ENCODE measurements at places on chromosomes 7 and 10. TPM values are rescaled to one million over a fixed set of nuclear protein-coding genes. Genes with fewer than 3 reads are reported as not detected.
A peak's percentile ranks its signal among the peaks of the same experiment; 100 is the strongest.

DNA sequence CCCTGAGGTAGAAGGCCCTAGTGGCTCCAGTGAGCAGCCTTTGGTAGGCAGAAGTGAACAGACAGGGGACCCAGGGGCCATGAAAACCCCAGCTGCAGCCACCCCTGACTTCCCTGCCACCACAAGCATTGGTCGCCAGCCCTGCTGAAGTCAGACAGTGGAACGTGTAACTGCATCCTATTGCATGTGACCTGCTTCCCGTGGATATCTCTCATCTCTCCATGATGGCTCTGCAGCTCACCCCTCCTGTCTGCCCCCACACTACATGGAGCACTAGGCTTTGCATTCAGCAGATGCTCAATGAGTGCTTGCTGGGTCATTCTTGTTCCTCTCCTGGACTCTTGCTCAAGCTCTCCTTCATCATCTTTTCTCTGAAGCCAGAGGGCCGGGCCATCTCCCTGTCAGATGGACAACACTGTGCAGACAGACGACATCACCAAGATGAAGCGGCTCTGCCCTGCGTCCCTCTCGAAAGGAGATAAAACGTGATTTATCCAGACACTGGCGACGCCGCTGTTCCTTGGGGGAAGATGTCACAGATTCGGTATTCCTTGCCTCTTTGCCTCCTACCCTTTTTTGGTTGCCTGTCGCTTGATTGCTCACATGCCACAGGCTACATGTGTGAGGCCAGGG, 117.5 kb downstream of the SH3PXD2A start:
- DNase-seq: no peak

- no peak for DNase-seq
Measured at GRCh38 chr10:474946-475345, 214.5 kb downstream of the DIP2C start.

DNA sequence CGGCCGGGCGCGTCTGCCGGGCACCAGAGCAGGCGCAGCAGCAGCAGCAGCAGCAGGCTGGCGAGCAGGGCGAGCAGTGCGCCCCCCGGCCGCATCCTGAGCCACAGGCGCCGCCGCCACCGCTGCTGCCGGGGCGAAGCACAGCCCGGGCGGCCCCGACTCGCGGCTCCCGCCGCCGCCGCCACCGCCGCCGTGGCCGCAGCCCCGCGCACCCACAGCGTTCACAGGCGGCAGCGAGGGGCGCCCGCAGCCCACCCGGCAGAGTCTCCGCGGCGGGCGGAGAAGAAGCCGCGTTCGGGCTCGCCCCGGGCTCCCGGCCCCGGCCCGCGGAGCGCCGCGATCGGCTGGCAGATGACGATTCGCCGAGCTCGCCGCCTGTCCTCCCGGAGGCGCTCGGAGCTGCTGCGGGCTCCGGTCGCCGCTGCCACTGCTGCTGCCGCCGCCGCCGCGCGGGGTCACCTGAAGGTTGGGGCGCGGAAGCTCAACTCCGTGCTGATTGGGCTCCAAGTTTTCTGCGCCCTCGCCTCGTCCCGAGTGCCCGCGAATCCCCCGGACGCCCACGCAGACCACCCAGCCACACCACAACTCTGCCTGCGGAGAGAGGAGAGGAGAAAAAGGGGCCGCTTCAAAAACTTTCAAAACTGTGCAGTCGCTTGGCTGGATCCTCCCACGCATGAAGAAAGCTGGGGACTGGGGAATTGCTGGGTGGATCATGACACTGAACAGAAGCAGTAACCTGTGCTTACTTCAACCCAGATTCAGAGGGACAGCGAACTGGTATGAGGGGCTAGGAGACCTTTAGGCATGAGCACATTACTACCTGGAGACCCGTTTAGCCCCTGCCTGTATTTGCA, at the start of gene ST8SIA6:
Gene ST8SIA6, minus strand, starts transcription at position 435 of the 854 bp plus-strand sequence. Its CDS starts 340 bp downstream, at position 95.
- no peak for DNase-seq

LIPK gene
- not detected for total RNA-seq

- DNase-seq: no peak
Measured at GRCh38 chr7:1341361-1342089, 108.9 kb downstream of the UNCX start.

CDK14 gene
- 10.2 TPM for total RNA-seq

- no peak for DNase-seq
Measured at GRCh38 chr7:84258628-84259027, 64.0 kb upstream of the SEMA3A start.

NRAP gene
- not detected for total RNA-seq

DNA sequence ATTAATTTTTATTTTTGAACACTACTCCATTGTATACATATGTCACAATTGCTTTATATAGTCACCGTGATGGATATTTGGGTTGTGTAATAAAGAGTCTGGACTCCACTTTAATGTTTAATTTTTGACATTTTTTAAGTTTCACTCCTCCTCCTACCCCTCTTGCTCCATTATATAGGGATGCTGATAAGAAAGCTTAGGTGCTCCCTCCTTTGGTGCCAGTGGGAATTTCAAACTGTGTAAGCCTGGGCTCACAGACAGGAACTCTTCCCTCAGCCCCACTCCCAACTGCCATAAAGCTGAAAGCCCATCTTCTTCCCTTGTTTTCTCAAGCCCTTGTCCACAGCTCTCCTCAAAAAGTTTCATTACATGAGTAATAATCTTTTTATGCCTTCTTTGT, 47.6 kb downstream of the TWIST1 start:
- DNase-seq: no peak

COBL gene
- total RNA-seq: 19.3 TPM

GRCh38 chr10:132229834-132230556, 43.2 kb downstream of the DPYSL4 start:
- no peak for DNase-seq

SPACDR gene
- total RNA-seq: 1.7 TPM

OR2A12 gene
- not detected for total RNA-seq

CLCN1 gene
- 0.47 TPM for total RNA-seq

DNA sequence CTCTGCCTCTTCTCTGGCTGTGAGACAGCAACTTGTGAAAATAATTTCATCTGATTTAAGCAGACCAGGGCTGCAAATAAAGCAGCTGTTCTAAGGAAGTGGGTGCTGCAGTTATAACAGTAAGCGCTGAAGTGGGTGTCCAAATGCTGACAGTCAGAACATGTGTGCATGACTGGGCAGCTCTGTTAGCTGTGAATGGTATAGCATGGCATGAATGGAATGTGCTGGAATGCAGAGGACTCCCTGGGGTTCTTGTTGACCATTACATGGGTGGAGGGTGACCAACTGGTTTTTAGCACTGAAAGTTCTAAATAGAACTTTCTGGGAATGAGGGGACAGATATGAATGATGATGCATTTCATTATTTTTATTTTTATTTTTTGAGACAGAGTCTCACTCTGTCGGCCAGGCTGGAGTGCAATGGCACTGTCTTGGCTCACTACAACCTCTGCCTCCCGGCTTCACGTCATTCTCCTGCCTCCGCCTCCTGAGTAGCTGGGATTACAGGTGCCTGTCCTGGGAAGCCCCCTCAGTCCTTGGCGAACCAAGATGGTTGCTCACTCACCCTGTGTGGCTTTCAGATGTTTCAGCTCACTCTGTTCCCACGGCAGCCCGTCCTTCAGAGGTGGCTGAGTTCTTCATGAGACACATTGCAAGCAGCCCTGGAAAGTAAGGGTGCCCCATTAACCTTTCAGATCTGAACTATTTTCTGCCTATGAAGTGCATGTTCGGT, 319.8 kb upstream of the PHYHIPL start:
- DNase-seq: peak; percentile 24

TMEM229A gene
- not detected for total RNA-seq

ADRA2A gene
- total RNA-seq: 0.15 TPM

GRCh38 chr7:54796150-54796549, 37.1 kb upstream of the SEC61G start:
- no peak for DNase-seq

DNA sequence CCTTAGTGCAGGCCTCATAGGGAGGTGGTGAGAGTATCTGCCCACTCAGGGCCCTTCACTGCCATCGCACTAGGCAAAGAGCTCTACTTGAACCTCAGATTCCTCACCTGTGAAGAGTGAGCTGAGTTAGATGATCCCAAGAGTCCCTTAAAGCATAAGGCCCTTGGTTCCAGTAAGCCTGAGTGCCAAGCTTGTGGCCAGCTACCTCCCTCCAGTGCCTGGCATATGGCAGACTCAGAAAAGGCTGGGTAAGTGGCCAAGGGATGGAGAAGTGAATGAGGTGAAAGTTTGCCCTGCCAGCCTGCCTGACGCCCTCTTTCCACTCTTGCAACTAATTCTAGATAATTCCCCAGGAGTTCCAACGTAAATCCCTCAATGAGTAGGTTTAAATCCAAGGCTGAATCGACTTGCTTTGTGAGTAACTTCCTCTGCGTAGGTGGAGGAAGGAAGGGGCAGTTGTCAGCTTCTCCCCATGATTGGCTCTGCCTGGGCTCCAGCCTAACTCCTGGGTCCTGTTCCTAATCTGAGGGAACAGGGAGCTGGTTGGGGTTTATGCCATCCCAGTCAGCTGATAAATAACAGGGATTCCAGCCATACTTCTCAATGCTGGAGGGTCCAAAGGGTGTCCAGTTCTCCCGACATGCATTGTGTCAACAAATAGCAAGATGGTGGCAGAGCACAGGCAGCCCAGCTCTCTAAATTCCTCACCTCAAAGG, 14.2 kb downstream of the DUSP5 start:
- no peak for DNase-seq

GRCh38 chr7:82443036-82443546, 486 bp downstream of the CACNA2D1 start:
- DNase-seq: no peak

DNA sequence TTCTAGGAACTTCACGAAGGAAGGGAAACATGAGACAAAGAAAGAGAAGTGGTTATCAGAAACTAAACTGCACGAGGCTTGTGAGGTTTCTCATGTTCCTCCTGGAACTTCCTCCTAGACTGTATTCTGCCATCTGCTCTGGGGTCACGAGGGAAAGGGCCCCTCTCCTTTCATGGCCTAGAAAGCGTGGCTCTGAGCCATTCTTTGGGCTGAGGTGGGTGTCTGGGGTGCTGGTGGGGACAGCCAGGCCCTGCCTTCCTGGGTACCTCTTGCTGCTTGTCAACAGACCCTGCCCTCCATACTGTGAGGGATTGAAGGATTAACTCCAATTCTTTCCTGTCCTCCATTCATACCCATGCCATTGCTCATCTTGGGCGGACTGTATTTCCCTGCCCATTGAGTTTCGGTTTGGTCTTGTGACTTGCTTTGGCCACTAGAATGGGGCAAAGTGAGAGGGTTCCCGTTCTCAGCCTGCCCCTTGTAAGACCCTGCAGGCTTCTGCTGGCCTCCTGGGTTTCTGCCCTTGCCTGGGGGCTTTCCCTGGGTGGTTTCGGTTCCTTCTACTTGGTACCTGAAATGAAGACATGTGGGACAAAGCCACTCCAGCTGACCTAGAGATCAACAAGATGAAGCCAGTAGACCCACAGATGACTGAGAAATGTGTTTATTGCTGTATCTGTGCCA, 14.9 kb upstream of the GIMAP8 start:
- no peak for DNase-seq

DNA sequence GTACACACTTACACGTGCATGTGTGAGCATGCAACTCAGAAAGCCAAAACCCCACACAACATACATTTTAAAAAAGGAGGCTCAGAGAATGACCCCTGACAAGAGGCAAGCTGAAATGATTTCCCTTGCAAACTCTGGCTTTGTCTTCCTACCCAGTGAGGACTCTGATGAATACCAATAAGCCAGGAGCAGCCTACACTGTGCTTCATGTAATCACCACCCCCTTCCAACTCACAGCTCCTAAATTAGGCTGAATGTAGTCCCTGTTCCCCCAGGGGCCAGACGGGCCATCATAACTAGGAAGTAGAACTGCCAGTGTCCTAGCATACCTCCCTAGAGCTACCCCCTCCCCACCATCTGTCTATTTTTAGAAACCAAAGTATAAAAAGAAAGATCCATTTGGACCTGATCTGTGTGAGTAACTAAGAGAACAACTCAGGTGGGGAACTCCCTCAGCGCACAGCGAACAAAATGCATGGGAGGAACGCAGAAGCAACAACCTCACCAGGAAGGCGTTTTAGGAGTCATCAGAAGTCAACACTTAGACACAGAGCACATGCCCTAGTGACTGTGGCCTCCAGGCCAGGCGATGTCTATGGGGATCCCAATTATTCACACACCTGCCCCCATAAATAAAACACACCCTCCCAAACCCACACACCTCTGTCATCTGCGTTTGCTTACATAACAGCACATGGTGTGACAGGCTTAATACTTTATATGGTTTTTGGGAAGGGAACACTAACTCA, 1.9 kb downstream of the DGKI start:
- DNase-seq: no peak

DNA sequence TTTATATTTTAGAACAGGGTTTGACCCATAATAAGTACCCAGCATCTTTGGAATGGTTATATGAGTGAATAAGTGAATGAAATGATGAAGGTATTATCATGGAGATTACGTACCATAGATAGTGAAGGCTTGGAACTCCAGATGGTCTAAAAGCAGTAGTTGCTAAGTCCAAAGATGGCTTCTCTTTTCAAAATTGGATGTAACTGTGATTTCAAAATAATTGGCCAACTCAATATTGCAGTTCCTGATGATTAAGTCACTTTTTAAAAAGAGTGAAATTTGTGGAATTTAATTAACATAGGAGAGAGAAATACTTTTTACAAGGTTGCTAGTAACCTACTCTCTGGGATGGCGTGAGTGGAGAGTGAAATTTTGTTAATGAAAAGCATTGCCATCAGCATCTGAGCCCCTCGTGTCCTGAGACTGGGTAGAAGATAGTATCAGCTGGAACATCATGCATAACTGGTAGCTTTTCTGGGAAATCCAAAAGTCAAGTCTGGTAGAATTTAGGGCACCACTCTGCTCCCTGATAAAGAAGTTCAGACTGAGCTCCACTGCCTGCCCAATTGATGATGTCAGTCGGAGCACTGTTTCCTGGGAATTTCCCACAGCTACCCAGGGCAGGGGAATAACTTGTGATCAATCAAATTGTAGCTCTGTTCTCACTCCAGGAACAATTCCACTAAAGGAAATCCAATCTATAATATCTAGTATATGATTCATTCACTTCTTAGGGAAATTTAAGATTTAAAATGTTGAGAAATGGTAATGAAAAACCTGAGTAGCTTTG, 3.2 kb downstream of the GPR141 start:
- no peak for DNase-seq

GRCh38 chr10:122494173-122494820, 32.9 kb downstream of the HTRA1 start:
- no peak for DNase-seq

DNA sequence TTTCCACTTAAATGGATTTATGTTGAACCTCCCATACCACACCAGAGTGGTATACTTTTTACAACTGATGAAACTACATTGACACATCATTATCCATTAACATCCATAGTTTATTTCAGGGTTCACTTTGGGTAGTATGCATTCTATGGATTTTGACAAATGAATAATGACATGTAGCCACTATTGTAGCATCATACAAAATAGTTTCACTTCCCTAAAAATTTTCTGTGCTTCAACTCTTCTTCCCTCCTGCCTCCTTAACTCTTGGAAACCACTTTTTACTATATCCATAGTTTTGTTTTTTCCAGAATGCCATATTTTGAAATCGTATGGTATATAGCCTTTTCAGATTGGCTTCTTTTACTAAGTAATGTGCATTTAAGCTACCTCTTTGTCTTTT, 199.5 kb upstream of the TMEM196 start:
- no peak for DNase-seq

ZNF239 gene
- total RNA-seq: 4.4 TPM

FAM25G gene
- total RNA-seq: not detected

GRCh38 chr10:29849126-29849833, 210.1 kb downstream of the JCAD start:
- no peak for DNase-seq

CRTAC1 gene
- 0.20 TPM for total RNA-seq
